ENCODE measurements at places on chromosomes 5 and 9.

- DNase-seq = no peak
These were observed 172.0 kb downstream of the NSG2 start for GRCh38 chr5:174217527-174217926.

DNA sequence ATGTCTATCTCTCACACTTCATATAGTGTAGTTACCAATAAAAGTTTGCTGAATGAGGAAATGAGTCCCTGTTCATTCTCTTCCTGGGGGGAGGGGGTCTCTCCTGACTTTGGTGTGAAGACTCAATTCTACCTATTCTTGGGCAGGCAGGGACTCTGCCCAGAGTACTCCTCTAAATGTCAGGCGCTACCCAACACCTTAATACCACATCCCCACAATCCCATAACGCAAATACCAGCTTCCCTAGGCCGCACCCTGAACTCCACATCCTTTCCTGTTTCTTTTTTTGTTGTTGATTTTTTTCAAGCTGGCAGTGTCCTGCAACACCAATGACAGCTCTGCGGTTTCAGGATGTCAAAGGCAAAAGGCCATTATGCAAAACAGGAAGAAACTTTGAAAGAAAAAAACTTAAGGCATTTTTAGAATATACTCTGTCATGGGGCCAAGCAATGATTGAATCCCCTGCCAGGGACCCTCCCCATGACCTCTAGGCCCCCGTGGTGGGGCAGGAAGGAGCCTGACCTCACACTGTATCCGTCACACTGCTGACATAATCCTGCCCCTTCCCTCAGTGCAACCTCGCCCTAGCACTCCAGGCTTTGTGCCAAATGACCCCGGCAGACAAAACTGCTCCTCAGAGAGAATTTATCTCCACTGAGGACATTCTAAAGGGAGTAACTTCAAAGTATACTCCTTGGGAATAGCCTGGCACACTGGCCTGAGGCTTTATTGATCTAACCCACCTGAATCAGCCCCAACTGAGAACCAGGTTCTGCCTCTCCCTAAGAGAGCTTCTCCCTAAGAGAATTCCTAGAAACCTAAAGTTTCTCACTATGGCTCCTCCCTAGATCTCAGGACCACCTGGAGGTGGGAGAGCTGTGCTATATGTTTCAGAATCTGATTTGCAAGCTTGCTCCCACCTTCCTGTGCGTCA is 8.0 kb downstream of the B4GALT1 start:
- peak; percentile 67 for DNase-seq

DNA sequence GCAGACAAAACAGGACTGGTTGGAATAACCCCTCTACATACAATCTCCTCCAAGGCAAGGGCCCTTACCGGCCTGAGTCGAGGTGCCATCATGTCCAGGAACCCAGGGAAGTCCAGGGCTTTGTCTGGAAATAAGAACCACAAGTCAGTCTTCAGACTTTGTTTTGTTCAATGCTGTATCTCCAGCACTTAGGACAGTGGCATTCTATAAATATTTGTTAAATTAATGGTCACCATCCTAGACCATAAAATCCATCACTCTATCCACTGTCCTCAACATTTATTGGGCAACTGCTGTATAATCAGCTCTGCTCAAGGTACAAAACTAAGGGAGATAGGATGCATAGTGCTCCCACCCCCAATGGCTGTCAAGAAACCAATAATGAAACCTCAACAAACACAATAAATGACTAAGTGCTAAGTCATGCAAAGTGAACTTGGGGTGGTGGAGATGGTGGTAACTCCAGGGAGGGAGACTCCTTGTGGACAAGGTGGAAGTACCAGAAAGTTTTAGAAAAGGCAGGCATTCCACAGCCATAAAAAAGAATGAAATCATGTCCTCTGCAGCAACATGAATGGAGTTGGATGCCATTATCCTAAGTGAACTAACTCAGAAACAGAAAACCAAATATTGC is 5.0 kb downstream of the RELL2 start:
- DNase-seq = no peak

- DNase-seq = no peak
These were observed 850 bp upstream of the C6 start for GRCh38 chr5:41214182-41214581.

DNA sequence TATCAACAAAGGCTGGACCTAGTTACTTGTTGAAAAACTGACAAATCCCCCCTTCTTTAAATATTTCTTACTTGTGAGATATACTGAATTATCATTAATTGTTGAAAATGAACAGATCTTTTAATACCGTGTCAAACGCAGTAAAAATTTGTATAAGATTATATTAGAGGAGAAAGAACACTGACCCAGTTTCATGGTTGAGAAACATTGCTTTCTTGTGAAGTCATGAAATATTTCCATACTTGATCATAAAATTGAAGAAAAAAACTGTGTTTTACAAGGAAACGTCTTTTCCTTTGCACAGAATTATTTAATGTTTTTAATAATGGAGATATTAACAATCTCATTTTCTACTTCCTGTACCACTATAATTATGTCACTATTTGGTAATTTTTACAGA is 45.8 kb downstream of the MOCS2 start:
- no peak for DNase-seq

DNA sequence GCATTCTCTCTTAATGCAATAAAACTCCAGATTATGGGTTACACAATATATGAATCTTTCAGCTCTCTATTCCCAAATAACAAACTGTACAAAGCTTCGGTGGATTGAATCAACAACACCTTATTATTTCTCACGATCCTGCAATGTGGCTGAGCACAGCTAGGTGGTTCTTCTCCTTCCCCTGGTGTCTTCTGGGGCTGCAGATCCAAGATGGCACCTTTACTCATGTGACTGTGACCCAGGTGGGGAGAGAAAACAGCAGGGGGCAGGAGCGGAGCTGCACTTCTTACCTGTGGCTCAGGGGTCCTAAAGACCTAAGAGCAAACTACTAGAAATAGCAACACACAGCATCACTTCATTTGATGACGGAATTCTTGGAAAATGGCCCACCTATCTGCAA is 233.1 kb downstream of the IRX1 start:
- no peak for DNase-seq

DNA sequence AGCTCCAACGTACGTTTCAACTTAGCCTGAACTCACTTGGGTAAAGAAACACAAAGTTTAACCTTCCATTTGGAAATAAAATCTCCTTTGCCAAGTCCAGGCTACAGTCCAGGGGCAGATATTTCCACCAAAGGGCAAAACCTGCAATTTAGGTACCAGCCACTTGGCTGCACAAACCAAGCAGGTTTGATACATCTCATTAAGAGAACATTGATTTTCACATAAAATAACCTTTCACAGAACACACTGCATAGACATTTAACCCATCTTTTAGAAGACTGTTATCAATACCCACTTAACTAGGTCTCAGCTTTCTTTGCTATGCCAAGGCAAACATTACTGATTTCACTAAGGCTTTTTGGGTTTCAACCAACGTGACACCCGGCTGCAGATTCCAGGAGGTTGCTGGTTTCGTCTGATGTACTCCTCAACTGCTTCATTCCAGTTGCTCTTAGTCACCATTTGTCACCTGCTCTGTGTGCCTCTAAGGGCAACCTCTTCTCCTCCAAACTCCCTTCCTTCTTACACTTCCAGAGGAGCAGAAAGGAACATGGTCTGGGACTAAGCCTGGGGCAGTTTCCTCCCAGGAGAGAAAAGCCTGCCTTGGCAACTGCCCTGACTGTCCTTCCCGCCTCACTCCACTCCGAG is 67.1 kb downstream of the EPB41L4B start:
- DNase-seq = no peak

DNA sequence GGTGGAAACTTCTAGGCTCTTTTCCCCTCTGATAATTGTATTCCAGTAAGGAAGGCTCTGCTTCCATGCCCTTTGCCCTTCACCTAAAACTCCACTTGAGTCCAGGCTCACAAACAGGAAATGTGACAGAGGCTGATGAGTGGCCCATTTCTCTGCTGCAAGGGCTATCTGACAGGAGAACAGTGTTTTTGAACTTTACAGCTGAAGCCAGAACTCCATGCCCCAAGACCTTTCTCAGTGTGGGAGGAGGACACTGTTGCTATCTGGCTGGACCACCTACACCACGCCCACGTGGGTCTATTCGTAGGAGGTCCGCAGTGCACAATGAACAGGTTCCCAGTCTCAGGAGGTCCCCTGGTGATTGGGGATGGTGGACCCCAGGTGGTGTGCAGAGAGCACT is 13.6 kb downstream of the GGTA1 start:
- DNase-seq = no peak

DNA sequence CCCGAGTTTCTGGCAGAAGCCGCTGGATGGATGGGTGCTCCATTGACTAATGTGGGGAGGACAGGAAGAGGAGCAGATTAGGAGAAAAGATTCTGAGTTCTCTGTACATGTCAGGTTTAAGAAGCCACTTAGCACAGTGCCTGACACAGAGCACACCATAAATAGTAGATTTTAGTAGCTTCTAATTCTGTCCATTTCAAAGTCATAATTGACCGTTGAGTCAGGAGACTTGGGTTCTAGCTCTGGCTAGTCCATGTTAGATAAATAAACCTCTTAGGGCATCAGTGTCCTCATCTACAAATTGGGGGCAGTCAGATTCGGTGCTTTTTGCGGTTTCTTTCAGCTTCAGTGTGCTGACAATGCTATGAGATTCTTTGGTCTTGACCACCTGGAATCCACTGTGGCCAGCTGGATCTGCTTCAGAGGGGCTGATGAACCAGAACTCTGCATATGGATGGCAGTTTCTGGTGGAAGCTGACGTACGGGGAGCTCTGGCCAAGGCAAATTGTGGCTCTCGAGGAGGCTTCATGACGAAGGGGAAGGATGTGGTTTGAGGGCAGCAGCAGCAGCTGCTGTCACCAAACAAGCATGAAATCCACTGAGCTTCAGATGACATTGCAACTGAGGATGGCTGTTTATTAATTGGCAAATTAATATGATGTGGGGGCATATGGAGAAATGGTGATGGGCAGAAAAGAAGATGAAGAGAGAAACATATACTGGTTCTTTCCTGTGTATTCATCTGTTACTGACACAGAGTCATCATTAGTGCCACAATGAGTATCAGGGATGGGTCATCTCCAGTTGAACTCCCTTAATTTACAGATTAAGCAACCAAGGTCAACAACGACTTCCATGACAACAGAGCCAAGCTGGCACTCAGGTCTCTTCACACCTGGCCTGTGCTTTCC is 134.4 kb downstream of the AOPEP start:
- DNase-seq = peak; percentile 87

GRCh38 chr9:128456613-128457061 is 831 bp downstream of the ODF2 start:
- peak; percentile 60 for DNase-seq

DNA sequence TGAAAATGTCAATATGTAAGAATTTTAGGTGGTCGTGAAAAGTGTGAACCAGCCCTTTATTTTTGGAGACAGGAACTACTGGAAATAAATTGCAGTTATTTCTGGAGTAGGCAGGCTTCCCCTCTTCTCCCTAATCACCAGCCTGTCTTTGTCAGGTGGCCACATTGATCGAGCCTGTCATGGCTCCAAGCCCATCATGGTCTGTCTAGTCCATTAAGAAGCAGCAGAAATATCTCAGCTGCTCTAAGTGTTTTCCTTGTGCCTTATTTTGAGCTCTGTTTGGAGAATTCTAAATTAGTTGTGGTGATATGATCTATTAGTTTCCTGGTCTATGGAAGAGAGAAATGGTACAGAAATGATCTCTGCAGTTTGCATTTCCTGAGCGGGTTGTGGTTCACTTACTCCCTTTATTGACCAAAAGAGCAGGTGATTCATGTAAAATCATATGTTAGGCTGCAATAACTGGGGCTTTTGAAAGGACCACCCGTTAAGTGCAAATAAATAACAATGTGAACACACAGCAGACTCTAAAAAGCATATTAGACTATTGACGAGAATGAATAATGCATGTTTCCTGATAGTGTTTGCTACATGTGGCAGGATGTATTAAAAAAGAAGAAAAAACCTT is 42.3 kb downstream of the BASP1 start:
- no peak for DNase-seq

DNA sequence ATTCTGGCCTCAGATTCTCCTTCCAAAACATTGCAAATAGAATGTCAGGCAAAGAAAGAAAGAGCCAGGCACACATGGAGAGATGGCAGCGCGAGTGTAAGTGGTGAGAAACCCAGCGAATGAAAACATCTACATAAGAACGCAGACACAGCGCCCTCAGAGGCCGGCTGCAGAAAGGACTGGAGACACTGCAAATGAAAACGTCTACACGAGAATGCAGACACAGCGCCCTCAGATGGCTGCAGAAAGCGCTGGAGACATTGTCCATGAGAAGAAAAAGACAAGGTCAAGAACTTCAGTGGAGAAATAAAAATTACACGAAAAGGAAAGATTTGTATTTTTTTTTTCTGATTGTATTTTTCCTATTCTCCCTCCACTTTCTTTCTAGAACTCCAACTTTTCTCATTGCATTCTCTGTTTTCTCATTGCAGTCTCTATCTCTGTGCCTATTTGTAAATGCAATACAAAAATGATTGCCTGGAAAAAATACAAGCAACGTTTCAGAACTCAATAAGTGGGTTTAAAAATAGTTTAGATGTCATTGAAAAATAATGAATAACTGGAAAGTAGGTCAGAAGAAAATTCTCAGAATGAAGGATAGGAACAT is 117.9 kb upstream of the LPCAT1 start:
- peak; percentile 73 for DNase-seq

DNA sequence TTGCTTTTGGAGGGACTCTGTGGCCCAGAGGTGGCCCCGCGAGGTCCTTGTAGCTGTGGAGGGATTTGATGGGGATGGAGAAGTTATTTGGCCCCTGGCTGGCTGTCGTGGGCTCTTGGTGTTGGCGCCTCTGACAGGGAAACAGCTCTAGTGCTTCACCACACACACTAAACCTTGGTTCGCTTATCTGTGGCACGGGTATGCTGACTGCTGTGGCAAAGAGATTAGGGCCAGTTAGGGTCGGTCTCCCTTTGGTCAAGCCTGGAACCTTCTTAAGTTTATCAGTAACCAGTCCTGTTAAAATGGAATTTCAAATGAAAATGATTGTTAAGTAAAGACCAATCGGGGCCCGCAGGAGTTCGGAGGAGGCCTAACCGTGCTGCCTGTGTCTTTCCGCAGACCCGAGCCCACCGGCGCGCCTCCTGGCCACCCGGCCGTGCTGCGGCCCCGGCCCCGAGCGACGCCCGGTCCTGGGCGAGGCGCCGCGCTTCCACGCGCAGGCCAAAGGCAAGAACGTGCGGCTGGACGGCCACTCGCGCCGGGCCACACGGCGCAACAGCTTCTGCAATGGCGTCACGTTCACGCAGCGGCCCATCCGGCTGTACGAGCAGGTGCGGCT is 28.4 kb downstream of the NEURL1B start:
- no peak for DNase-seq

GRCh38 chr5:86885011-86885410 is 267.3 kb downstream of the COX7C start:
- DNase-seq = no peak

DNA sequence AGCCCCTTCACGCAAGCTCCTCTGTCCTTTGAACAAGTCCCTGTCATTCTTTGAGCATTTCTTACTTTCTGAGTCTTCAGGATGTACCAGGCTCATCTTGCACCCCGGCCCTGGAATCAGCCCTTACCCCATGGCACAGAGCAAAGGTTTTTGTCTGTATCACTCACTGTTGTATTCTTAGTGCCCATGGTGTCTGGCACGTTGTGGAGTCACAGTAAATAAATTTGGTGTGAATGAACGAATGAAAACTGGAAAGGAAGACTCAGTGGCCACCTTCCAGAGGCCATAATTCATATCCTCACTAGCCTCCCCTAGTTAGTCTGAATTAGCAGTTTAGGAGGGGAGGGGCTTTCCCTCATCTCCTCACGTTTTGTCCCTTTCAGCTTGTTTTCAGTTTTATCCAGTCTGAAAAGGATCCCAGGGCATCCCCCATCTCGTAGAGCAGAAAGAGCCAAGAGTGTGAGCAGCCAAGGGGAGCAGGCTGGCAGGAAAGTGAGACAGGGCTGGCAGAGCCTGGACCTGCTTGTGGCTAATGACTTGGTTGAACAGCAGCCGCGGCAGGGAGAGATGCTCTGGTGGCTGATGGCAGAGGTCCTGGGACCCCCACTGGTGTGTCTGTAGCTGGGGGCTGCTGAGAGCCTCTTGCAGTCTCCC is 42.7 kb downstream of the ZNF618 start:
- DNase-seq = no peak
